ENCODE measurements at places on chromosomes 6 and 20.

- DNase-seq = no peak
Observed at GRCh38 chr6:97175806-97176205, 107.2 kb downstream of the MMS22L start.

DNA sequence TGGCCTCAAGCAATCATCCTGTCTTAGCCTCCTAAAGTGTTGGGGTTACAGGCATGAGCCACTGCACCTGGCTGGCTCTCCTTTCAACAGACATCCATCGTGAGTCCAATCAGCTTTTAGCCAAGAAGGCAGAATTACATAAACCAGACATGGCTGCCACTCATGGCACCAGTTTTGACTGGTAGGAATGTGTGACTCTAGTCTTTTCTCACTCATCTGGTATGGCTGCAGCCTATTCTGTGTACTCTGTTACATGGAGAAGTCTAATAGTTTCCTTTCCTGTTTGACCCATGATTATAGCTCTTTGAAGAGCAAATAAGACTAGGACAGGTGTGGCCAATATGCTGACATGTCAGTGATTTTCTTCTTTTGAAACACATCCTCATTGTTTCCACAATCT, 27.0 kb upstream of the RNF144B start:
- no peak for DNase-seq

DNA sequence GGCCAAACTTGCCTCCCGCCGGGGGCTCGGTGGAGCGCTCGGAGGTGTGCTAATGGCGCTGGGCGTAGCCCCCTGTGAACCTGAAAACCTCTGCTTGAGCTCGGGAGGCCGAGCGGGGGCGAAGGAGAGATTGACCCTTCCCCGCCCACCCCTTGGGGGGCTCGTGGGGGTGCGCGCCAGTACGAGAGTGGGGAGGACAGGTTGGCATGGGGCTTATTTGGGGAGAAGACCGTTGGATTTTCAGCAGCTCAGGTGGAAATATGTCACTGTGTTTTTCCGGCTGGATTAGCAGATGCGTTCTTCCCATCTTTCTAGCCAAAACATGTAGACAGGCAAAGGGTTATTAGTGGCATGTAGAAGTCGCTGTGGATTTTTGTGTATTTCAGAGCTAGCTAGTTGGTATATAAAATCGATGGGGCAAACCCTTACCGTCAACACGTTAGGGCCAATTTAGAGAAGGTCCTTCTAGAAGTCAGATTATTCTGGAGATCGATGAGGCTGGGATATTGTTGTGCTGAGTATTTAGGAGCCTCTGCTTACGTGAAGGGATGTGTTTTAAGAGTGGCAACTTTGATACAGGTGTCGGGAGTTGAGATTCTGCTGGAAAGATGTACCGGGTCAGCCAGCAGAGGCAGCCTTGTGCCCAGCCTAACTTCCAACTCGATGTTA, 525 bp downstream of the NCOA7 start:
- no peak for DNase-seq

DNA sequence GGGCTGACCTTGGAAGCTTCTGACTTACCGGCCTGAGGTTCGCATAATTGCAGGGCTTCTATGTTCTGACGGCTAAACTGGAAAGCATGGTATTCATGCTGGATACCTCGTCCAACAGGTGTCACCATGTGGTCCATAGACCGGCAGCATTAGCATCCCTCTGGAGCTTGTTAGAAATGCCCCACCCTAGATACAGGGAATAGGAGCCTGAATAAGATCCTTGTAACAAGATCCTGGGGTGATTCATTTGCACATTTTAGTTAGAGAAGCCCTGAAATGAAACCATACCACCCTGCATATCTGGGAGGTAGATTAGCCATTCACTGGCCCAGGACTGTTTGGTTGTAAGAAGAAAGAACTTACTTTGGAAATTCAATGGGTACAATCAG, 77.7 kb downstream of the TMEM170B start:
- no peak for DNase-seq

DNA sequence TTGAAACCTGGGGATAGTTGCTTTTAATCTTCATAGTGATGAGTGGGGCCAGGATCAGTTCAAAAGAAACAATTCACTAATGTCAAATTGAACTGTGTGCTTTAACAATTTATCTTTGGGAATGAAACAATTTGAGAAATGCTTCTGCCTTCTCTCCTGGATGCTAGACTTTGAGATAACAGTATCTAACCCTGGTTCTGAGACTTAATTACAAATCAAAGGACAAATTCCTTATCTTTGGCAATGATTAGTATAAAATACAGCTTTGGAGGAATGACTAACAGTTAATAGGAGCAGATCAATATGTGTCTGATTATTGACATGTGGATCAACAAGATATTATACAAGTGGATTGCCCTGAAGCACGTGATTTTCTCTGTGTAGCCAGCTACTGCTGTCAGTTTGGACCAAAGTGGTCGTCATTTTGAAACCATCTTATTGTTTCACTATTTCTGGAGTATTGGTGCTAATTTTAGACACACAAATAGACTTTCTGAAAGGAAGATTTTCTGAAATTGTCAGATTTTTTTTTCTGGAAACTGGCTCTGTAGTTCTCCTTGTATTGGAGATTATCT, 6.2 kb upstream of the FLRT3 start:
- no peak for DNase-seq

DNA sequence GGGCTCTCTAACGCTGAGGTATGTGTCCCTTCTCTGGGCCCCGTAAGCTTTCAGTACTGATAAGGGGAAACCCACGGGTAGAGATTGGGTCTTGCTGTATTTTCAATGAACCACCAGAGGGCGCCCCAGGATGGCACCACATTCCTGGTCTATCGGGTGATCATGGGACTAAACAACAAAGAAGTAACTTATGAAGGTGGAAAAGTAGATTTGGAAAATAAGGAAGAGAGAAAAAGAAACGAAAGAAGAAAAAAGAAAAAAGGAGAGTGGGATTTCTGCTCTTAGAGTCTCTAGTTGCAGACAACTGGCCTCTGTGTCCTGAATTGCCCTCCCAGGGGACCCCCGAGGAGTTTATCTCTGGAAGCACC, 93.8 kb downstream of the GMPR start:
- peak; percentile 44 for DNase-seq

- DNase-seq = no peak
Observed at GRCh38 chr20:24469894-24470745, 691 bp downstream of the SYNDIG1 start.

DNA sequence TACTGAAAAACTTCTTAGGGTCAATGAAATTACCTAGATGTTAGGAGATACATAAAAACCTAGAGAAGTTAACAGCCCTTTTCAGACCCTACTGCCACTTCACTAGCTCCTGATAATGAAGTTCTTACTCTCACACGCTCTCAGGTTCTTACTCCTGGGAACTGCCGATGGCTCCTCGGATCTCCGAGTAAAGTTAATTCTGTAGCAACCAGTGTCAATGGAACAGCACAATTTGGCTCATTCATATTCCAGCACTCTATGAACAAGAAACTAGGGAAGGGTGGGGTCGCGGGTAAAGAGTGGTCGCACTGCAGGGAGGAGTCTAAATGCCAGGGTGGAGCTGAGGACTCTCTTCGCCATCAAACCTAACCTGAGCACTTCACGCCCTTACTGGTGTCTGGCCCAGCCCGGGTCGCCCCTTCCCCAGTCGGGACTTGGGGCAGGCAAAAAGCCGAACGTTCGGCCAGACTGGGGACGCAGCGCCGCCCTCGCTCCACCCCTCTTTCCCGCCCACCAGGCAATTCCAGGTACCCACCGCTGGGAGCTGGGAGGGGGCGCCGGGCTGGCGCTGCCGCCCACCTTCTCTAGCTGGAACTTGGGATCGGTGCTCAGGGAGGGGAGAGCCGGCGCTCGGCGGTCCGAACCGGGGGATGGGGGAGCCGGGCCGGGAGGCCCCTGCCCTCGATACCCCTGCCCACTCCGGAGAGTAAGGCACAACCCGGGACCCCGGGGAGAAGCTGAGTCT, 744 bp downstream of the RAB23 start:
- DNase-seq = peak; percentile 13

- no peak for DNase-seq
Observed at GRCh38 chr20:32035426-32035779, 16.6 kb upstream of the HCK start.

DNA sequence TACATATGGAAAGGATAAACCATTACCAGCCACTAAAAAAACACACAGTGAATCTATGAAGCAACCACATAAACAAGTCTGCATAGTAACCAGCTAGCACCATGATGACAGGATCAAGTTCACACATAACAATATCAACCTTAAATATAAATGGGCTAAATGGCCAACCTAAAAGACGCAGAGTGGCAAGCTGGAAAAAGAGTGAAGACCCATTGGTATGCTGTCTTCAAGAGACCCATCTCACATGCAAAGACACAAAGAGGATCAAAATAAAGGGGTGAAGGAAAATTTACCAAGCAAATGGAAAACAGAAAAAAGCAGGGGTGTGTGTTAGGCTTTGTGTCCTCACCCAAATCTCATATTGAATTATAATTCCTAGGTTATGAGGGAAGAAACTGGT, 909.2 kb downstream of the EPHA7 start:
- no peak for DNase-seq

DNA sequence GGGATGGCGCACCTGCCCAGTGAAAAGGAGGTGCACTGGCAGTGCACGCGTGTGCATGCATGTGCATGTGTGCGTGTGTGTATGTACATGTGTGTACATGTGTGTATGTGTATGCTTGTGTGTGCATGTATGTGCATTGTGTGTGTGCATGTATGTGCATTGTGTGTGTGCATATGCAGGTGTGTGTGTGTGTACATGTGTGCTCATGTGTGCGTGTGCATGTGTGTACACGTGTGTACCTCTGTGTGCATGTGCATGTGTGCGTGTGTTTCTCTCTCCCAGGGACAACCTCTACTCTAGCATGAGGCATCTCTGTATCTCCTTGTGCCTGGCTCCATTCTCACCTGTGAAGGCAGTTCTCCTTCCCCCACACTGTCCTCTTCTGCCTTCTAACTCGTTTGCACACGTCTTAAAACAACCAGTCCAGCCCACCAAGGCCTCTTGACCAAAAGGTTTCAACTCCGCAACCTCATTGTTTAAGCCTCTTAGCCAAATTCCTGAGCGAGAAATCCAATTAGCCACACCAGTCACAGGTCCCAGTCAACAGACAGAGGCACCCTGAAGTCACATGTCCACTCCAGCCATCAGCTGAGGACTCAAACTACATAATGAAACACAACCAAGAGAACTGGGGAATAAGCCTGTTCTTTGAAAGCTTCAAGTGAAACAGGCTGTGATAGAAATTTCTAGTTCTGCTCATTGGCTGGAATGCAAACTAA, 103.5 kb upstream of the PTPRT start:
- DNase-seq = no peak

DNA sequence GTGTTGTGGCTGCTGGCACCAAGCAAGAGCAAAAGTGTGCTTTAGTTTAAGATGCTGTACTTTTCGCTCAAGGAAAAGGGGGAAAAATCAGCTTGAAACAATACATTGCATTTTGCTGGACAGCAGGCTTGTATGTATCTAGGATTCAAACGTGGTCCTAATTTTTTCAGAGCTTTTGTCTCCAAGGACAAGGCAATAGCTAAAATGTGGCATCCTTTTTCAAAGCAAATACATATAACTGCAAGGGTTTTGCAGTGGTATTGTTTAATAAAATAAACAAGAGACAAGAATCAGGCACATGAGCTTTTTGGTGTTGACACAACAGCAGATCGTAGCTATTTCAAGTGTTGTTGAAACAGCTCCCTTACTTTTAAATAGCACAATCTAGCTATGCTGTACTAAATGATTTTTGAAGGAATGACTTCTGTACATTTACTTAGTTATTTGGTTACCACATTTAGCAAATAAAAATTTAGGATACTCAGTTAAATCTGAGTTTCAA, 137.0 kb upstream of the HEY2 start:
- no peak for DNase-seq

All from stimulated activated CD8-positive, alpha-beta memory T cell treated with anti-CD3 and anti-CD28 coated beads, Interleukin-15, amount 100 ng/mL, for 24 hours (primary cell).